ENCODE measurements at places on chromosomes 12 and 14.

GRCh38 chr14:63478437-63478852, 64.7 kb downstream of the PPP2R5E start:
- no peak for DNase-seq

DNA sequence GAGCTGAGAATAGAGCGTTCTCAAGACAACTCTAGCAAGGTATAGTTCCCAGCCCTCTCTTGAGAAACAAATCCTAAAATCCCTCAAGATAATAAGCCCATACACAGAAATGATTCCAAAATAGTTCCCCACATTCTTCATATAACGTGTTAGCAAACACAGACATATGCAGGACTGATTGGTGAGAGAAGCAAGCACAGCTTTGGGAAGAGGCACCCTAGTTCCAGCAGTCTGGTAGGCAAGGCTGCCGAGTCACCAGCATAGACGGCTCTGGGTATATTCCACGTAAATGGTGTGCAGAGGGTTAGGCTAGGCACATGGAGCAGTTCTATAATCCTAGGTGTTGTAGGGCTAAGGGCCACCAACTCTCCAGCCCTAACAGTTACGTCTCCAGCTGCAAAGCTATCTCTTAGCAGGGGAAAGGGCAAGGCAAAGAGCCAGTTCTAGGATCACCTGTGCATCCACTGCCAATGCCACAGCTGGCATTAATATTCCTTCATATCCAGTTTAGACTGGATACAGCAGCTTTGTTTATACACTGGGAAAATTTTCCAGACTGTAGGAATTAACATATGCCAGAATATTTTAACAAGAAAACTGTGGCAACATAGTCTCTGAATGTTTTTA, 52.9 kb downstream of the SH2B3 start:
- no peak for DNase-seq

DNA sequence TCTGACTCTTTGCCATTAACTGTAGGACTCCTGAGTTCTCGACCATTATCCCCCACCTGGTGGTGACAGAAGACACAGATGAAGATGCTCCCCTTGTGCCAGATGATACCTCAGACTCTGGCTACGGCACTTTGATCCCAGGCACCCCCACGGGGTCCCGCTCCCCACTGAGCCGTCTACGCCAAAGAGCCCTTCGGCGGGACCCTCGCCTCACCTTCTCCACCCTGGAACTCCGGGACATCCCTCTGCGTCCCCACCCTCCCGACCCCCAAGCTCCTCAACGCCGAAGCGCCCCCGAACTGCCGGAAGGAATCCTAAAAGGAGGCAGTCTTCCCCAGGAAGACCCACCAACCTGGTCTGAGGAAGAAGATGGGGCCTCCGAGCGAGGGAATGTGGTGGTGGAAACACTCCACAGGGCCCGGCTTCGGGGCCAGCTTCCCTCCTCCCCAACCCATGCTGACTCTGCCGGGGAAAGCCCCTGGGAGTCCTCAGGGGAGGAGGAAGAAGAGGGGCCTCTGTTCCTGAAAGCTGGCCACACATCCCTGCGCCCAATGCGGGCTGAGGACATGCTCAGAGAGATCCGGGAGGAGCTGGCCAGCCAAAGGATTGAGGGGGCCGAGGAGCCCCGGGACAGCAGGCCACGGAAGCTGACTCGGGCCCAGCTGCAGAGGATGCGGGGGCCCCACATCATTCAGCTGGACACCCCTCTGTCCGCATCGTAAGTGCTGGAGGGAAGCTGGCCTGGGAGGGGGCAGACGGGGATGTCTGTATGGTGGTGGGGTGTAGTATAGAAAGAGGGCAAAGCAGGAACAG, 14.4 kb downstream of the TNFRSF1A start:
- no peak for DNase-seq

- no peak for DNase-seq
Observed at GRCh38 chr12:82627799-82628198, 58.9 kb upstream of the TMTC2 start.

- DNase-seq: no peak
Observed at GRCh38 chr12:19205120-19205519, 75.6 kb downstream of the PLEKHA5 start.

- peak; percentile 85 for DNase-seq
Observed at GRCh38 chr12:122895704-122896636, at the start of gene VPS37B. Gene VPS37B (minus strand): TSS chr12:122896124. CDS start chr12:122896062, 62 bp downstream.

GRCh38 chr14:68658943-68659931, 133.6 kb downstream of the ZFP36L1 start:
- no peak for DNase-seq

DNA sequence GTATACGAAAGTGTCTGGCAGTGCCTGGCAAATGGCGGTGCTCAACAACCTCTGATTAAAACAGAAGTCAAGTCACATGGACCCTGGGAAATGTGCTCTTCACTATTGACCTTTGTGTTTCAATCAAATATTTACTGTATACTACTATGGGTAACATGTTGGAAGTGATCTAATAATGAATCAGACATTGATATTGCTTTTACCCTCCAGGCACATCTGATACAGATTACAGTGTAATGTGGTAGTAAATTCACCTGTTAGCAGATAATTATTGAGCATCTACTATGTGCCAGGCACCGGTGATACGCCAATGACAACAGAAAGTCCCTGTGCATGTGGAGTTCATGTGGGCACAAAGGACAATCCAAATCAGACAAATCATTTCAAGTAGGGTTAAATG, 63.1 kb downstream of the STON2 start:
- no peak for DNase-seq

- DNase-seq: no peak
Observed at GRCh38 chr14:90345239-90345557, 13.5 kb upstream of the NRDE2 start.

DNA sequence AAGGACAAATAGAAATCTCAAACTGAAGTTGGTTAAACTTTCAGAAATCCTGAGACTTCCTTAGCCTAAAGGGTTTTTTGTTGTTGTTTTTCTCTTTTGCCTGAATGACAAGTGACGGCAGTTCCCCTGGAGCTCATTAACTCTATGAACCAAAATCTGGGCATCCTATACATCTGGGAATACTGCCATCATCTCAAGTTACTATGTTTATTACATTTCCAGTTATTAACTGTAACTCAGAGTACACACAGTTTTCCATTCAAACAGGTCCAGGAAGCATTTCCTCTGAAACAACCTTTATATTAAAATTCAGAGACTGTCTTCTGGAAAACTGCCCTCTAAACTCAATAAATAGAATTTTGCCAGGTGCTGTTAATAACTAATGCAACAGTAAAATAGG, 55.6 kb upstream of the CDKL1 start:
- DNase-seq: no peak

DNA sequence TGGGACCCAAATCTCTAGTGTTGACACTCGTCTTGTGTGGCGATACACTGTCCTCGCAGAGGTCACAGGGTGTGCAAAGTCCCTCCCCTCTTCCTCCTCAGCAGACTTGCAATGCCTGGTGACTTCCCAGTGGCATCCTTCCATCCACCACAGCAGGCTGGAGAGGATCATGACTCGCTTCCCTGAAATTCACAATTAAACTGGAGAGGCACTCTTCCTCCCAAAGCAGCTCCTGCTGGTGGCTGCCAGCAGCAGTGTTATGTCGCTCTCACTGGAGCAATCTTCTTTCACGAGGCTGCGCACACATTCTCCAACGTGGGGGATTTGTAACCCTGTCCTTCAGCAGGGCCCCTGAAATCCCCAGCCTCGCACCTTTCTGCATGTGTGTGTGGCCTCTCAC, 145.2 kb upstream of the TMCC3 start:
- DNase-seq: no peak

DNA sequence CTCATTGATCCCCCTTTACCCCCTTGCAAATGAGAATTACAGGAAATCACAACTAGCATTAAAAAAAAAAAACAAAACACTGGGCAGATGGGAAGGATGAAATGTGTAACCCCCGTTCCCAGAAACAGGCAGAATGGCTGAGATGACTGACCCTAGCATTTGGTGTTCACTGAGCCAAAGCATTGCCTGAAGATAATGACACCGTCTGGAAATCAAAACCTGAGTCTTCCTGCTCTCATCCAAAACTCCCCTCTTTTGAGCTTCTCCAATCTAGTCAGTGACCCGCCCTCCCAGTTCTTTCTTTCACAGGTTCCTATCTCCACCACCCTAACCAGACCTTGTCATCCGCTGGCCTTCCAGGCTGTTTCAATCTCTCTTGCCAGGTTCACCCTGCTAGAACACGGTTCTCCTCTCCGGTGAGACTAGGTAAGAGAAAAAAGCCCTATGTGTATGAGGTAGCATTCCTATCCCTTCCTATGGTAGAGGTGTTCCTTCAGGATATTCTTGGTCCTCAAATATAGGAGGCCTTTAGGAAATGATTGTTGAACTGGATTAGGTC, 21.3 kb downstream of the SUSD6 start:
- no peak for DNase-seq

- no peak for DNase-seq
Observed at GRCh38 chr12:105748806-105749600, 389.8 kb downstream of the NUAK1 start.

DNA sequence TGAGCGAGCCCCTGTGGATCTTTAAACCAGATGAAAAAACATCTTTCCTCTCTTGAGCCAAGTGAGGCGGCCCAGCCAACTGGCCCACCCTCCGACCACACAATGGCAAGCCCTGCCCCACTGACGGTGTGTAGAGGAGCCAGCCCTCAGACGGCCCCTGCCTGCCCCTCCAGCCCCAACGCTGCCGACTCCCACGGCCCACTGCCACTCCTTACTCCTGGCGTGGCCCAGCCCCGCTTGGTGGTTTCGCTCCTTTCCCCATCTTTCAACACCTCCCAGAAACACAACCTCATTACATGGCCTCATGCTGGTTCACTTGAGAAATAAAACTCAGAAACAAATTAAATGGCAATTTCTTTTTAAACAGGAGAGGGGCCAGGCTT, 80.6 kb upstream of the DICER1 start:
- DNase-seq: no peak

- no peak for DNase-seq
Observed at GRCh38 chr14:95038521-95039250, 118.6 kb downstream of the DICER1 start.

GRCh38 chr12:109947521-109947920, 47.4 kb downstream of the TCHP start:
- no peak for DNase-seq

- DNase-seq: no peak
Observed at GRCh38 chr14:105470350-105471296, 4.0 kb upstream of the CRIP2 start.

- no peak for DNase-seq
Observed at GRCh38 chr12:113276946-113277500, 55.8 kb downstream of the TPCN1 start.

DNA sequence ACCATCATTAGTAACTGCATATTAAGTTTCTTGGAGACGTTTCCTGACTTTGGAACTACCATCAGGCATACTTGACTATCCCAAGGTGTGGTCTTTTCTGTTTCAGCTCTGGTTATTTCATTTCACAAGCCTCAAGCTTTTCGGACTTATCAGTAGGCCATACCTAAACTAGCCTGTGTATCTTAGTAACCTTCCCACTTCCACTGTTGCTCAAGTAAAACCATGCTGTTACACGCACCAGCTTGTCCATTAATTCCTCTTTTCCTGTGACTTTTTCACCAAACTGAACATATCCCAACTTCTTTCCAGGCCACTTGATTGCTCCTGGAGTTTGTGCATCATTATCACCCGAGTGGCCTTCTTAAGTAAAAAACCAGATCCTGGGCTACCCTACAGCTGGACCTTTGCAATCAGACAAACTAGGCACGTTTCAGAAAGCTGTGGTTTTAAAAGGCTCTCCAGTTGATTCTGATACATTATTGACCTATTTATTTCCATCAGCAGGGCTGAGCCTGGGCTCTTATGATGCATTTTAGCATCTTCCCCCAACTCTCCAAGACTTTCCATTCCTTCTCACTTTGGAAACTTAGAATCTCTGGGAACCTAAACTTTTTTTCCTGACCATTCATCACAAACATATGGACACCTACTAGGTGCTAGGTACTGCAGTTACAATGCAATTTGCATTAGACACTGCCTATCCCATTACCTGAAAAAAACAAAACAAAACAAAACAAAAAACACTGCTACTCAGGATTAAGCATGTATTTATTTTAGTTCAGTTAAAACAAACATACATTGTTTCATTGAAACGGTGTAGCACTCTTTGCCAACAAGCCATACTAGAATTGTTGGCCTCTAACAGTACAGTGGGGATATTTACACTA, 14.9 kb downstream of the SLC38A2 start:
- no peak for DNase-seq

- DNase-seq: no peak
Observed at GRCh38 chr14:78917462-78917861, 747.3 kb downstream of the NRXN3 start.

DNA sequence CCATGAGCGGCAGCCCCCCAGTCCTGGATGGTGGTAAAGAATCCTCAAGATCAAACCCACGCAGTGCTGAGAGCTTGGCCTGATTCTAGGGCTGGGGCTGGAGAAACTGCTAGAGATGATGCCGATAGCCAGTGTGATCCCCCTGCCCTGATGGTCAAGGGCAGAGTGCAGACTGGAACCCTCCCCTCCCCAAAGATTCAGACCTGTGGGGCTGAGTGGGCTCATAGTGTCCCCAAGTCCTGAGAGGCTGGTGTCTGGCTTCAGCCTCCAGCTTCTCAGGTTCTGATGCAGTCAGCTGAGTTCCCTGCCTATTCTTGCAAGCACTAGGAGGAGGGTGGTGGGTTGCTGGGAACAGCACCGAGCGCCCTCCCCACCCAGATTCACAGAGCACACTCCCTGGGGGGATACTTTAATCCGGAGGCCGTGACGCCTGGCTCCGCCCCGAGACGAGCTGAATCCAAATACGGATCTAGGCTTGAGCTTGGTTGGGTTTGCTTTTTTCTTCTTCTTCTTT, 11.9 kb downstream of the RHOF start:
- peak; percentile 55 for DNase-seq

GRCh38 chr12:119989361-119989730, 310 bp downstream of the BICDL1 start:
- DNase-seq: no peak

- no peak for DNase-seq
Observed at GRCh38 chr14:89823743-89824142, 130.8 kb downstream of the EFCAB11 start.

GRCh38 chr12:116319898-116320621, 42.6 kb upstream of the MED13L start:
- DNase-seq: peak; percentile 40

GRCh38 chr12:115046805-115047204, 362.8 kb upstream of the TBX3 start:
- DNase-seq: no peak

DNA sequence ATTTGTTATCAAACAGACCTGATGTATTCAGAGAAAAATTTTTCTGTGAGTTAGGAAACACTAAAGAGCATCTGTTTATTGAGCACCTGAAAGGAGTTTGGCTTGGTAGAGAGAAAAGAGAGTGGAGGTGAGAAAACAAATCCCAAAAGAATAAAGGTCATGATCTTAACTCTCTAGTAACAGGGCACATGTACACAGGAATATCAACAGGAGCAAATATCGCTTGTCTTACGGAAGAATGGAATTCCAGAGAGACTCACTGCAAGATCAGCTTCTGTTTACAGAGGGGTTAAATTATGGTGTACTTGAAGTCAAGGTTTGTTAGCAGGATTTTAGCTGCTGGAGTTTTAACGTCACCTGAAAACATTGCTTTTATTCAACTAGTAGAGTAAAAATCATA, 78.8 kb downstream of the SPPL3 start:
- no peak for DNase-seq

GRCh38 chr12:129662234-129662633, 241.6 kb downstream of the TMEM132D start:
- no peak for DNase-seq
